ENCODE measurements at places on chromosomes 16 and 17. TPM values are rescaled to one million over a fixed set of nuclear protein-coding genes. Genes with fewer than 3 reads are reported as not detected.

DNA sequence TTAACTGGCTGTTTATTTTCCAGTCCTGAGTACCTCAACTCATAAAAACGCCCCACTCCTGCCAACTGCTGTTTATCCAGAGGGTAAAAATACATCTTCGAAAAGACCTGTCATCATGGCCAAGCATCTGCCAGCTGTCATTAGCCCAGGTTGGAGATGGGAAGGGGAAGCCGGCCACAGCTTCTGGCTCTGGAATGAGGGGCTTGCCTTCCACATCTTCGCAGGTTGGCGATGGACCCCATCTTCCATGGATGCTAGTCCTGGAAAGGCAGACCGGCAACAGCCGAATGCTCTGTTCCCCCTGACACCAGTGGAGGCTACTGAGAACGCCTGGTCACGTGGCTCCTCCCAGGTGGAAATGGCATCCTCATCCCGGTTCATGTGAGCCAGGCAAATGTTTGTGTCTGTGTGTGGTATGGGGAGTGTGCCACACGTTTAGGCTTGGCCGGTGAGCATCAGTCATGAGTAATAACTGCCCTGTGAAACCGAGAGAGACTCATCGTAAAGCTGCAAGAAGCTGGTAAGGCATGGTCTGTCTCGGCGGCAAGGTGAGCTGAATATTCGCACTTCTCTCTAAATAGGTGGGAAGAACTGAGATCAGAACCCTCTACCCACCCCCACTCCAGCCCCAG, 420 bp upstream of the KRTAP17-1 start:
- no peak overlapping the region for H3K27ac ChIP-seq
- H3K4me1 ChIP-seq, result no peaks in the 10 kb centered on the region
- H3K4me3 ChIP-seq, result no peak overlapping the region
- no peak for DNase-seq

- no peak overlapping the region for H3K4me3 ChIP-seq
- no peaks in the 10 kb centered on the region for H3K36me3 ChIP-seq
- peak; percentile 32 for DNase-seq
- no peak overlapping the region for H3K27ac ChIP-seq
- no peaks in the 10 kb centered on the region for H3K4me1 ChIP-seq
Observed at GRCh38 chr16:50457979-50458491, 89.2 kb upstream of the BRD7 start.

GRCh38 chr17:46817901-46818209, 637 bp downstream of the WNT3 start:
- H3K36me3 ChIP-seq, result no peaks in the 10 kb centered on the region
- H3K4me3 ChIP-seq, result no peak overlapping the region
- H3K27ac ChIP-seq, result no peak overlapping the region
- H3K4me1 ChIP-seq, result peaks cover 35% of the 10 kb centered on the region

DNA sequence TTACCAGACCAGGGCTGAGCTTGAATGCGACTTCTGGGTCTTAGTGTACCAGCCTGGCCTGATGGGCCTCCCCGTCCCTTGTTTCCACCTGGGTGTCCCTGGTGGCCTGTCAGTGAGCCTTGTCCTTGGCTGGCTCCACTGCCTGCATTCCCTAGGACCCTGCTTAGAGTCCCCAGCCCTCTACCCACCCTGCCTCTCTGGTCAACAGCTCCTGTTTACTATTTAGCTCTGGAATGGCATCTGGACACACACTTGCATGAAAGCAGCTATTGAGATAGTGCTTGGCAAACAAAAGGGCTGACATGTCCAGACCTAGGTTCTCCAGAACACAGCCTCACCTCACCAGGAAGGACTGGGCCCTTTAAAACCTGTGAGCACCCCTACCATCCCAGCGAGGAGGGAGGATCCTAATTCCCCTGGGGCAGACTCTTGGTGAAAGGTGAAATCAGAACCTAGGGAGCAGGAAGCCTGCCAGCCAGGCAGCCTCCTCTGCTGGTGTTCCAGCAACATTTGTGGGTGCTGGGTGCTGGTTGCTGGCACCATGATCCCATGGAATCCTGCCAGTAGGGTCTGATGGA, 38.8 kb downstream of the RAI1 start:
- H3K36me3 ChIP-seq, result no peaks in the 10 kb centered on the region
- no peak overlapping the region for H3K27ac ChIP-seq
- no peaks in the 10 kb centered on the region for H3K27me3 ChIP-seq
- H3K4me3 ChIP-seq, result no peak overlapping the region

- no peak for DNase-seq
- H3K4me3 ChIP-seq, result no peak overlapping the region
- peaks cover 81% of the 10 kb centered on the region for H3K4me1 ChIP-seq
- no peaks in the 10 kb centered on the region for H3K27me3 ChIP-seq
Observed at GRCh38 chr16:75258807-75259141, 7.3 kb upstream of the BCAR1 start.

DNA sequence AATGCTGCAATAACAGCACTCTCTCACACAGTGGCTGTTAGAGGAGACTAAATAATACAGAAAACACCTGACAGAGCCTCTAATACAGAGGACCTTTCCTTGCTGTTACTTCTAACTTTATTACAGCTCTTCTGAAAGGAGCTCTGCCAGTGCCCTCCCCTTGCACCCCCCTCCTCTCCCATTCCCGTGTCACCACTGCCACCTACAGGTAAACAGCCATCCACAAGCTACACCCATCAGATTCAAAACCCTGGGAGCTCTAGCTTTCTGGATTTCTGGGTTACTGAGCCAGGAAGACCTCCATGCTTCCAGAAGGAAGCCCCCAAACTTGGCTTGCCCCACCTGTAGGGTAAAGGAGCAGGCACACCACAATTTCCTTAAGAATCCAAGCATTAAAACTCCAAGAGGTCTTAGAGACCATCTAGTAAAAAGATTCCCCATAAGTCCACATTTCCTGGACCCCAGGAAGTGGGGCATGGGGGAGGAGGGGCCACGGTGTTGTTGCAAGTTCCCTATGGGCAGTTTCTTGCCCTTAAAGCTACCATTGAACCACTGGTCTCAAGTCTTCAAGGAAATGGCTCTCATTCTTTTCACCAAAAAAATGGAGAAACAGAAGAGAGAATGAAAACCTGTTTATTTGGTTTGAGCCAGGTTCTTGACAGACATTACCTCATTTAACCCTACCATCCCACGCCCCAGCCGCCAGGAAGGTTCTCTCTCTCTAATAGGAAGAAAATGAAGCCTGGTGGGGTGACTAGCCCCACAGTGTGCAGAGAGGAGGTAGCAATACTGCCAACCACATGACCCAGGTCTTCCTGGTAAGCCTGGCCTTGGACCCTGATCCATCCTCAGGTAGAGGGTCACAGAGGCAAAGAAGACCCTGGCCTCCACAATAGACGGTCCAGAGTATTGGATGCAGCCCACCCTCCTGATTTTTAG, 52.8 kb downstream of the TOM1L2 start:
- H3K4me3 ChIP-seq, result no peak overlapping the region
- peak; percentile 92 for DNase-seq
- H3K27ac ChIP-seq, result no peak overlapping the region
- H3K27me3 ChIP-seq, result no peaks in the 10 kb centered on the region
- no peaks in the 10 kb centered on the region for H3K36me3 ChIP-seq

GRCh38 chr16:69201291-69201690, 14.3 kb downstream of the SNTB2 start:
- DNase-seq, result no peak
- no peaks in the 10 kb centered on the region for H3K27me3 ChIP-seq
- H3K27ac ChIP-seq, result no peak overlapping the region
- peaks cover 22% of the 10 kb centered on the region for H3K4me1 ChIP-seq

DNA sequence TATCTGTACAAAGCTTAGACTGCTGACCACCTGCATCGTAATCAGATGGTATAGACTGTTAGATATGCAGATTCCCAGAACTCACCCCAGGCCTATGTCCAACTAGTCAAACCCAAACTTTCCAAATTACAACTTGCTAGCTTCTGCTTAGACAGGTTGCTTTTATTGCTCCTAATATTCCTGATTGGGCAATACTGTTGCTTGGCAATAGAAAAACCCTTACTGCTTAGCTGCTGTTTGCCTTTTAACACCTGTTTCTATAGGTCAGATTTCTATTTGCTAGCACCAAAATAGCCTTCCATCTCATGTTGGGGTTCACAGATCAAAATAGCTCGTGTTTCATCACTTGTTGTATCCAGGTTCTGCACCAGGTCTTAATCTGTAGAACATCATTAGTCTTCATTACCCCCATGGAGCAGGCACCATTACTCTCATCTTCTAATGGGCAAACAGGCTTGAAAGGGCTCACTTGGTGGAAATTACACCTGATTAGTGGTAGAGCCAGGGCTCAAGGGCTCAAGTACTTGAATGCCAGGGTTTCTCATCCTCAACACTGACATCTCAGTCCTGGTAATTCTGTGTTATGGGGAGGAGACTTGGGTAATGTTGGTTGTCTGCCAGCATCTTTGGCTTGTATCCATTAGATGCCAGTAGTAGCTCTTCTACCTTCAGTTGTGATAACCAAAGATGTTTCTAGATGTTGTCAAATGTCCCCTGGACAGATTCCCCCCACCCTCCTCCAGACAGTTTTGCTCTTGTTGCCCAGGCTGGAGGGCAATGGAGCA, 2.7 kb downstream of the ZP2 start:
- peaks cover 25% of the 10 kb centered on the region for H3K27me3 ChIP-seq
- no peak overlapping the region for H3K4me3 ChIP-seq
- no peak overlapping the region for H3K27ac ChIP-seq
- no peaks in the 10 kb centered on the region for H3K36me3 ChIP-seq
- no peak for DNase-seq
- no peaks in the 10 kb centered on the region for H3K4me1 ChIP-seq

GRCh38 chr16:73154063-73154870, 106.3 kb upstream of the ZFHX3 start:
- H3K4me1 ChIP-seq, result peaks cover 6% of the 10 kb centered on the region
- no peak overlapping the region for H3K27ac ChIP-seq
- no peaks in the 10 kb centered on the region for H3K36me3 ChIP-seq
- H3K27me3 ChIP-seq, result no peaks in the 10 kb centered on the region
- no peak overlapping the region for H3K4me3 ChIP-seq

- peak overlapping the region; percentile 88 for H3K27ac ChIP-seq
- no peak for DNase-seq
- H3K4me3 ChIP-seq, result peak overlapping the region; percentile 53
- no peaks in the 10 kb centered on the region for H3K36me3 ChIP-seq
- H3K27me3 ChIP-seq, result peaks cover 12% of the 10 kb centered on the region
Observed at GRCh38 chr17:72122010-72122764, 1.4 kb downstream of the SOX9 start.

DNA sequence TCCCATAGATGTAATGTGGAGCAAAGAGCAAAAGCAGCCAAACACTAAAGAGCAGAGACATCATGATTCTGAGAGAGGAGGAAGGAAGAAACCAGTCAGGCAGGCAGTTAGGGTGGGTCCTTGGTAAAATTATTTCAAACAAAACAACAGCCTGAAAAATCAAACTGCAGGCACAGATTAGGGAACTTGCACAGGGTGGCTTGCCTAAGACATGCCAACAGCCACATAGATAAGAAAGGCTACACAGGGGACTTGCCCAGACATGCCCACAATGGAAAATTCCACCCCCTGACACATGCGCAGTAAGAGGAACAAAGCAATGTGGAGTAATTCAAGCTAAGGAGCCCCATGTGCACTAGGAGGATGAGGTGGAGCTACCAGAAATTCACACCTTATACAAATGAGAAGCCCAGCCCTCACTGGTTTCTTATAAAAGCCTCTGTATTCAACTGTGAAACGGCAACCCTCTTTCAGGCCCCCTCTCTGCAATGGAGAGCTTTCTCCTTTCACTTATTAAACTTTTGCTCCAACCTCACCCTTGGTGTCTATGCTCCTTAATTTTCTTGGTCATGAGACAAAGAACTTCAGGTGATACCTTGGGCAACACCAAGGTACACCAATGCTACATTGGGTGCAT, 7.3 kb upstream of the GAS7 start:
- no peak overlapping the region for H3K4me3 ChIP-seq
- DNase-seq, result no peak
- no peak overlapping the region for H3K27ac ChIP-seq

- H3K27ac ChIP-seq, result no peak overlapping the region
- no peak for DNase-seq
- H3K4me3 ChIP-seq, result no peak overlapping the region
- peaks cover 19% of the 10 kb centered on the region for H3K4me1 ChIP-seq
- H3K36me3 ChIP-seq, result no peaks in the 10 kb centered on the region
Observed at GRCh38 chr16:79429381-79430190, 171.0 kb downstream of the MAF start.

- no peaks in the 10 kb centered on the region for H3K27me3 ChIP-seq
- peaks cover 97% of the 10 kb centered on the region for H3K36me3 ChIP-seq
Observed at GRCh38 chr17:76048711-76049110, 21.6 kb upstream of the EVPL start.

GRCh38 chr16:13109171-13109570, 207.8 kb downstream of the SHISA9 start:
- no peak overlapping the region for H3K4me3 ChIP-seq
- no peaks in the 10 kb centered on the region for H3K36me3 ChIP-seq
- H3K27ac ChIP-seq, result no peak overlapping the region
- DNase-seq, result no peak
- no peaks in the 10 kb centered on the region for H3K4me1 ChIP-seq

DNA sequence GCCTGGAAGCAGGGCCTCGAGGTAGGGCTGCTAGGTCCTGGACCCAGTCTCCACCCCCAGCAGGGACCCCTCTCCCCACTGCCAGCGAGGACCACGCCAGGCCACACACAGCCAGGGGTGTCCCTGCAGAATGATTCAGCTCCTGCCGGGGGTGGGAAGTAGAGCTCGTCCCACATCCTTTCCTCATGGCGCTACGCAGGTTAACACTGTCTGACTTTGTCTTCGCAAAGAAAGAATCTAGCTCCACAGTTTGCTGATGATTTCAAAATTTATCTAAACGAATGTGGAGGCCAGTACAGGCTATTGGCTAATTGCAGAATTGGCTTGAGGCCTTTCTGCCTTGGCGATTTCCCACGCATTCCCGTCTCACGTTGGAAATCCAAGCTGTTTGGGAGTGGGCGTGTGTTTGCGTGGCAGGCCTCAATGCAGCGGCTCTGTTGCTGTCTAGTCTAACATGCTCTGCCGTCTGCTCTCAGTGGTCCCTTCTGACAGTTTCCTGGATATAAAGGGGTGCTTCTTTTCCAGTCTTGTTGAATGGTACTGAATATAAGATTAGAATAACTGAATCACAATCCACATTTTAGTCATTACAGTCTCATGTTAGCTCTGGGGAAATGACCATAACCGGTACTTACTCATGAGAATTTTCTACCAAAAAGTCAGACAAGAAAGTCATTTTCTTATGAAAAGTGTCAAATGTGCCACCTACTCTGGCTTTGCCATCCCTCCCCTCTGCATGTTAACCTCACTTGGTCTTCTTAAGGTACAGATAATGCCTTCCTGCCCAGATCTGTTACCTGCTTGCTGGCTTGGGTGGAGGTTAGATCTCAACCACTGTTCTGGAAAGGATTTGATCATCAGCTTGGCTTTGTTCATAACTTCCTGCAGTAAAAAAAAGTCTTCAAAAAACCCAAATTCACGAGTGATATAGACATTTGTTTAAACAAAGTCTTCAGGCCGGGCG, 252.4 kb downstream of the NTN1 start:
- H3K36me3 ChIP-seq, result no peaks in the 10 kb centered on the region
- peak overlapping the region; percentile 75 for H3K27ac ChIP-seq
- H3K4me1 ChIP-seq, result peaks cover 27% of the 10 kb centered on the region
- H3K27me3 ChIP-seq, result no peaks in the 10 kb centered on the region
- peak overlapping the region; percentile 1 for H3K4me3 ChIP-seq

The FBXW10B gene
- not detected for total RNA-seq

The UNC13D gene
- 25.5 TPM for total RNA-seq

The ITGB3 gene
- total RNA-seq, result 7.1 TPM

The CLDN7 gene
- total RNA-seq, result 1.8 TPM

The HSD11B2 gene
- 837 TPM for total RNA-seq

The HNF1B gene
- total RNA-seq, result 7.7 TPM

The MYH8 gene
- total RNA-seq, result not detected

The DUSP3 gene
- 97.8 TPM for total RNA-seq
